Fibroblast of skin of back (primary cell): ENCODE measurements at places on chromosomes 16 and 17.

- DNase-seq, result peak; percentile 51
These were observed 9.6 kb downstream of the HIC1 start for GRCh38 chr17:2064520-2064971.

GRCh38 chr16:27993587-27993986 lies 69.9 kb downstream of the GSG1L start:
- no peak for DNase-seq

DNA sequence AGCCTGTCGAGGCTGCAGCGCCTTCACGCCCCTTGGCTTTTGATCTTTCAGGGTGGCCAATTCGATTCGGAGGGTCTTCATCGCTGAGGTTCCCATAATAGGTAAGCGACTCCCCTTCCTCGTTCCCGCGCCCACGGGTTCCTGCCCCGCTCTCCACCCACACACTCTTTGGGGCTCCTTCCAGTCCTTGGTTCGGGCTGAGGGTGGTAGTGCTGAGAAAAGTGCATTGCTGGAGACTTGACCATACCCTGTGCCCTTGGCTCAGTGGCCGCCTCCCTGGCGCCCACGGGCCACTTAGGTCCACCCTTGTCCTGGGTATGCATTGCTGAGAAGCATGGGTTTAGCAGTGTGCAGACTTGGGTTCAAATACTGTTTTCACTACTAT lies 491 bp downstream of the POLR2C start:
- DNase-seq, result no peak

DNA sequence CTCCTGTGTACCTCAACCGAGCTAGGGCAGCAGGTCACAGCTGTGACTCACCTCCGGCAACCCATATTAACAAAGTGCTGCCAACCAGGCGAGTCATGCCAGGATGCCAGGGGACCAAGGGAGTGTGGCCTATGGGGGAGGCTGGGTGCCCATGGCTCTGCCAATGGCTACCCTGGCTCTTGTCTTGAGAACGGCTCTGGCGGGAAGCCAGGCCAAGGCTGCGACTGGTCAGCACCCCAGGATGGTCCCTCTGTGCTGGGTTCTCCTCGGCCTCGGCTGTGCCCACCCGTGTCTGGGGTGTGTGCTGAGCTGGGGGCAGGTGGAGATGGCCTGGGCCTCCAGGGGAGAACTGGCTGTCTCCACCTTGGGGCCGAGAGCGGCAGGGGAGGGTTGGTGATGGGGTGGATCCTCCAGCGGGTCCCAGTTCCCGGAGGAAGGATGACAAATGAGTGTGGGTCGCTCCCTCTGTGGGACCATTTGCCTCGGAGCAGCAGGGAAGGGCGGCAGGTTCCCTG lies 75.8 kb downstream of the MRC2 start:
- DNase-seq, result peak; percentile 73

- DNase-seq, result no peak
These were observed 177.1 kb downstream of the HS3ST4 start for GRCh38 chr16:25868706-25869370.

- peak; percentile 18 for DNase-seq
These were observed 93.9 kb downstream of the CEP112 start for GRCh38 chr17:66098040-66098439.

GRCh38 chr16:53817812-53818550 lies 114.0 kb downstream of the FTO start:
- peak; percentile 82 for DNase-seq

- no peak for DNase-seq
These were observed 28.5 kb downstream of the DNAH17 start for GRCh38 chr17:78548725-78549124.

DNA sequence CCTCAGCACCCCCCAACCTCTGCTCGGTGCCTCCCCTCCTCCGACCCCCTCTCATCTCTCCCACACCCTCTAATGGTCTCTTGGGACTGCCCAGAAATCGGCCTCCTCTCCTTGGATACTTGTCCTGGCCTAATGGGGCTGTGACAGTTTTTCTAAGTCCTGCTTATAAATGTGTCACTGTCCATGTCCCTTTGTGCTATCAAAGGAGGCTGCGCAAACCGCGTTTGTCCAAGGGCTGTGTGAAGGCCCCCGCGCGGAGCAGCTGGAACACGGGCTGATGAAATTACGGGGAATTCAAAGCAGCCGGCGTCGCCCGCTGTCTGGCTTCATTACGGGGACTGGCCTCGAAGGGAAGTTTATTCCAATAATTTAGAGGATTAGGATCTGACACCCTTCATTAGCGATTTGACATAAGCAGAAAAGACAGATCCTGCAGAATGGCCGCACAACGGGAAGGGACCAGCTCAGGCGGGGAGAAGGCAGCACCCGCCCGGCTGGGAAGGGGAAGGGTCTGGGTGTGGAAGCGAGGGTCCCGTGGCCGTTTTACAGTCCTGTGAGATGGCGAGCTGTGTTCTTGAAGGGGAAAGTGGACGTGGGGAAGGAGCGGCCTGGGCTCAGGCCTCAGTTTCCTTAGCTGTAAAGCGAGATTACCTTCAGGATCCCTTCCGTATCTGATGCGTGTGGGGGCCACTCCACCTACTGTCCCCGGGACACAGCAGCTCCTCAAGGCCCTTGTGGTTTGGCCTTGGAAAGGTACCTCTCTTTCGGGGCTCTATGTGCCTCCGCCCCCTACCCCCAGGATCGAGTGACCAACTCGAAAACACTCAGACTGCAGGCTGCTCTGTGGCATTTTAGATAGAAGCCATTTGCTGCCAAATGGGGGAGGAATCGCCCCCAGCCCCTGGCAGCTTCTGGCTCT lies 1.6 kb upstream of the WFIKKN2 start:
- no peak for DNase-seq

DNA sequence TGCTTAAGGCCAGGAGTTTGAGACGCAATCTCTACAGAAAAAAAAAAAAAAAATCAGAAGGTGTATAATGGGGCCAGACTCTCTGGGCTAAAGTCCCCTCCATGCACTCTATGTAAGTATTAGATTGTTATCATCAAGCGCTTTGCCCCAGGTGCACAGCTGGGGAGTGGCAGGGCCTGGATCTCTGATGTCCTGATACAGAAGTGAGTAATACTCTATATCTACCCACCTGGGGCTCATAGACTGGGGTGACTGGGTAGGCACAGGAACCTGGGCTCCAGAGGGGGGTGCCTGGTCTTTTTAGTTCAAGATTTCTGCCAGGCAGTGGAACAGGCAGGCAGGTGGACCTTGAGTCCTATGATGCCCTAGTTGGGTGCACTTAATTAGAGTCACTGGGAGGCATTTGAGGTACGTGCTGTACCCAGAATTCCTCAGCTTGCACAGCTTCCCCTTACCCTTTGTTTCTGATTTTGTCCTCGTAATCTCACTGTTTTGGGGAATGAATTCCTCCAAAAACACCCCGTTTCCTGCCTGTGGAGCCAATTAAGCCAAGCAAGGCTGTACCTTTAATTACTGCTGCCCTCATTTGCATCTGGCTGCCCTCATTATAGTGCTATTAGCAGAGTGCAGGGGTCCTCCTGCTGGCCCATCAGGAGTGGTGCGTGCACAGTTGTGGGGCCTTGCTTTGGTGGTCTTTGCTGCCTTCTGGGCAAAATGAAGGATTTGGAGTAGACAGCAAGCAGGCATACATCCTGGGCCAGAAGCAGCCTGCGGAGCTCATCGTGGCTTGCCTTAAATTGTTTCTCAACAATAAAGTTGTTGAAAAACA lies 239.0 kb downstream of the SNX29 start:
- DNase-seq, result no peak

DNA sequence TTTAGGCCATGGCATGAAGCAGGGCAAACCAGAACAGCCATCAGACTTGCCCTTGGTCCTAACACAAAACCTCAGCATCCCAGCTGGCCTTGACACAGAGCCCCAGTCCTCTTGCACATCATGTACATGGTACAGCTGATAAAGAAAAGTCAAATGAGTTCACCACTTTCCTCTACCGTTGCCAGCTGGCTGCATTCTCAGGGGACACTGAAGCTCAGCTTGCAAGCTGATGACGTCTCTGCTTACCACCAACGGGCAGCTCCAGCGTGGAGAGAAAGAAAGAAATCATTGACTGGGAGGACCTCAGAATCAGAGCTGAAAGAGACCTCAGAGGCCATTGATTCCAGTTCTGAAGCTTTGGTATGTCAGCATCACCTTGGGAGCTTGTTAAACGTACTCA lies 80.7 kb upstream of the CES5A start:
- DNase-seq, result peak; percentile 2
